Right renal pelvis (tissue), 4 donors: ENCODE measurements at places on chromosomes 6 and 20. TPM values are rescaled to one million over a fixed set of nuclear protein-coding genes. Genes with fewer than 3 reads are reported as not detected.
A peak's percentile ranks its signal among the peaks of the same experiment; 100 is the strongest.

GRCh38 chr20:12358006-12358654 is 440.4 kb downstream of the BTBD3 start:
- no peak for DNase-seq

Gene BICRAL
- 14.7 TPM for polyA plus RNA-seq

DNA sequence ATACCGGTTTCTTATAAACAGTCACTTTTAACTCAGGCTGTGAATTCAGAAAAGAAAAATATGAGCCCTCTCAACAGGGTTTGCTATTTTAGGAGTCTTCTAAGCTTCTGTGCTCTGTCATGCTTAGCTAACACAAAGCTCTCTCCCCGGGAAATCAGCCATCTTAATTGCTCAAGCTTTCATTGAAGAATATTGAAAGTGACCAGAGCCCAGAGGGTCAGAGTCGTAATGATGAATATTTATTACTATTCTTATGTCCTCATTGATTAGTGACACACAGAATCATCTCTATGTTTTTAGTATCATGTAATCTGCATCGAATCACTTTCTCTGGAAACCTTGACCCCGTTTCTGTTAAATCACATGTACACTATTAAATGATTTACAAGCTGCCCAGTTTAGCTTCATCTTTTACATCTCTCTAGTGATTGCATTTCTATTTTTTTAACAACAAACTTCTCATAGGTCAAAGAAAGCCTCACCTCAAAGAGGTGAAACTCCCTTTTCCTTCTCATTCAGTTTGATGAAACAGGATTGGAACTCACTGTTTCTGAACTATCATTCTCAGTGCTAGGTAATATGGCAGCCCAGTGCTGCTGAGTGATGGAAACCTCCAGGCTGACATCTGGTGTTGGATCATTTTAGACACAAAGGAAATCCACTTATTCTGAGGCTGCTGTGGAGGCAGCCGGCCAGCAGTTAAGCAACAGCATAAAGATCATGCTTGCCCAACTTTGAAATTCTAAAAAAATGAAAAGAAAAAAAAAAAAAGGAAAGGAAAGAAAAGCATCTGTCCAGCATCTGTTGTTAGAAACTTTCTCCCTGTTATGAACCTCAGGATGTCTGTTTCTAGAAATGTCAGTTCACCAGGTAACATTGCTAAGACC is 96.3 kb downstream of the RFPL4B start:
- peak; percentile 12 for DNase-seq

Gene SLC35A1
- polyA plus RNA-seq = 48.4 TPM

Gene DPPA5
- polyA plus RNA-seq = not detected

Gene KCNG1
- 4.3 TPM for polyA plus RNA-seq

- peak; percentile 59 for DNase-seq
These were observed 198.6 kb upstream of the THBS2 start for GRCh38 chr6:169452117-169452868.

DNA sequence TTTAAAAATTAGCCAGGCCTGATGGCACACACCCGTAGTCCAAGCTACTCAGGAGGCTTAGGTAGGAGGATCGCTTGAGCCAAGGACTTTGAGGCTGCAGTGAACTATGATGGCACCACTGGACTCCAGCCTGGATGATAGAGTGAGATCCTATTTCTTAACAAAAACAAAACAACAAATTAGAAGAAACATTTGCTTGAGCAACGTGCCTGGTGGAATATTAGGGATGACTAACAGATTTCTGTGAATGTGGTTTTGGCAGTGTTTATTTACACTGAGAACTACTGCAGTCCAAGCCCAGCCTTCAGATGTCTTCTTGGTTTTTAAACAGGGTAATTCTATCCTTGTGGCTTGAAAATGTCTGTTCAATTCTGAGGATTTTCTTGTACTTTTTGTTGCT is 9.2 kb downstream of the PPP1R3G start:
- DNase-seq = no peak

- no peak for DNase-seq
These were observed 38.4 kb upstream of the TAGAP start for GRCh38 chr6:159083146-159083545.

GRCh38 chr6:106287215-106287614 is 38.3 kb downstream of the ATG5 start:
- no peak for DNase-seq

Gene ASXL1
- polyA plus RNA-seq = 64.5 TPM

DNA sequence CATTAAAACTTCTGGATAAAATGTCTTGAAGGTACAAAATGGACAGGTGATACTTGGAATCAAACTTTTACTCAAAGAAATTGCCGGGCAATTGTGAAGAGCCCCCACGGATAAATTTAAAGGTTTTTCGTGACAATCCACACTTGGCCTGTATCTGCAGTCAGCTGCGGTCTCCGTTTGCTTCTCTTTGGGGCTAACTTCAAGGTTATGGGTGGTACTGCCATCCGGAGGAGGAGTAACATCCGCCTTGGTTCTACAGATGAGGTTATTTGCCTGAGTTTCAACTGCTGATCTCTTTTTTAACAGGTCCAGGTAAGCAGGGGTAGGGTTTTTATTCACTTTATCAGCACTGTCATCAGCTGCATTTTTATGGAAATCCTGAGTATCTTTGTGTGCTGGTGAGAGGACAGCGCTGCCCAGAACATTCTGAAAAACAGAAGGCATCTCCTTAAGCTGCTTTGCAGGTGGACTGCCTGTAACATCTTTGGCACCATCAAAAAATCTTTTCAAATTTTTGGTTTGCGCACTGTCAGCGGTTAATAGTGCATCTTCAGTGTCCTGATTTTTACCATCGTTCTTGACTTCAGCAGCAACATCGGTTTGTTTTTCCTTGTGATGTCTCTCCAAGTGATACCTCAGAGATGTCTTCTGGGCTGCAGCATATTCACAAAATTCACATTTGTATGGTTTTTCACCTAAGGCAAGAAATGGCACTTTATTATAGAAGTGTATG is 16.9 kb downstream of the ZNF217 start:
- no peak for DNase-seq

DNA sequence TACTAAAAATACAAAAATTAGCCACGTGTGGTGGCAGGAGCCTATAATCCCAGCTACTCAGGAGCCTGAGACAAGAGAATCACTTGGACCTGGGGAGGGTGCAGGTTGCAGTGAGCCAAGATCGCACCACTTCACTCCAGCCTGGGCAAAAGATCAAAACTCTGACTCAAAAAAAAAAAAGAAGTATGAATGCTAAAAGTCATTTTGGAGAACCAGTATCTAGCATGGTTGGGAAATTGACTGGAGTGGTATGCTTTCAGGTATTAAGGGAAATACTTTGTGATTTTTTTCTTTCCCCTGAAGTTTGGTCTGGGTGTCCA is 30.1 kb downstream of the PCMT1 start:
- no peak for DNase-seq

Gene C4A
- 23.7 TPM for polyA plus RNA-seq

Gene FOXF2
- 0.19 TPM for polyA plus RNA-seq

GRCh38 chr6:44217332-44218143 is 812 bp downstream of the MYMX start:
- DNase-seq = no peak

GRCh38 chr6:137975188-137975940 is 108.3 kb downstream of the TNFAIP3 start:
- no peak for DNase-seq

GRCh38 chr6:156662025-156662445 is 115.1 kb upstream of the ARID1B start:
- no peak for DNase-seq

DNA sequence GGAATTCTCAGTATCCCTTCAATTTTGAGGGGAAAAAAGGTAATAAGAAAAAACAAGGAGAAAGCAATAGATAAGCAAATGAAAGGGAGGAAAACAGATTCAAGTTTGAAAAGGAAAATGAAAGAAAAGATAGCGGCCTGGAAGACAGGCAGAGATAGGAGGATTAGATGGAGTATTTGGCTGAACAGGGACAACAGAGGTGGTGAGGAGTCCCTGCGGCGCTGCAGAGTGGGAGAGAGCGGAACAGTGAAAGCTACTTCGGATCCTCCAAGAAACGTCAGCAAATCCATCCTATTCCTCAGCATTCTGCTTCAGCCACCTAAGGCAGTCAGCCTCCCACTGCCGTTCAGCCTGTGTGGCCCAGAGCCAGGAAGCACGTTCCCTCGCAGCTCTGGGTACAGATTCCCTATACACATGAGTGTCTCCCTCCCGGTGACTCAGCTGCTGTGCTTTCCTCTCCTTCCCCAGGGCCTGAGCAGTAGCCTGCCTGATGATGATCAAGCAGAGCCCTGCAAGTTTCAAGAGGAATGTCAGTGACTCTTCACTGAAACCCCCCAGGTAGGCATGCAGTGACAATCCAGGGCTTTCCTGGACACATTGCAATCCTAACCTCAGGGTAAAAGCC is 43.4 kb upstream of the CDYL start:
- peak; percentile 8 for DNase-seq

Gene MYCT1
- 17.5 TPM for polyA plus RNA-seq

Gene ZNF311
- 6.2 TPM for polyA plus RNA-seq

GRCh38 chr6:124530926-124531325 is 431.3 kb upstream of the RNF217 start:
- no peak for DNase-seq

Gene FKBP1C
- polyA plus RNA-seq = 4.2 TPM

Gene AGER
- polyA plus RNA-seq = 21.4 TPM

- DNase-seq = no peak
These were observed 30.8 kb upstream of the VSTM2L start for GRCh38 chr20:37872161-37872560.

DNA sequence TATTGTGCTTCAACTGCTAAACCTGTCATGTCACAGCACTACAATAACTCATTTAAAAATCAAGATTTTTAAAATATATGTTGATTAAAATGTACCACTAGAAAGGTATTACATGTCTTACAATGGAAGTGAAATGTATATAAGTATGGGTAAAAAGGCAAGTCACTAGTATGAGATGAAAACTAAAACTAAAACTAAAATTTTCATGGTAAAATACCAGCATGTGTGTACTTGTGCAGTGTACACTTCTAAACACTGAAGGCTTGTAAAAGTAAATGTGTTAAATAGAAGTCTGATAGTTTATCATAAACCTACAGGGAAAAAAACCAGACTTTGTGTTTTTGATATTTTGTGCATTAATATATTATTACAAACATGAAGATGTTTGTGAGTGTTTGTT is 13.7 kb upstream of the TMEM244 start:
- no peak for DNase-seq

GRCh38 chr20:3532089-3532615 is 61.3 kb downstream of the ATRN start:
- no peak for DNase-seq

Gene RRAGD
- 30.8 TPM for polyA plus RNA-seq

DNA sequence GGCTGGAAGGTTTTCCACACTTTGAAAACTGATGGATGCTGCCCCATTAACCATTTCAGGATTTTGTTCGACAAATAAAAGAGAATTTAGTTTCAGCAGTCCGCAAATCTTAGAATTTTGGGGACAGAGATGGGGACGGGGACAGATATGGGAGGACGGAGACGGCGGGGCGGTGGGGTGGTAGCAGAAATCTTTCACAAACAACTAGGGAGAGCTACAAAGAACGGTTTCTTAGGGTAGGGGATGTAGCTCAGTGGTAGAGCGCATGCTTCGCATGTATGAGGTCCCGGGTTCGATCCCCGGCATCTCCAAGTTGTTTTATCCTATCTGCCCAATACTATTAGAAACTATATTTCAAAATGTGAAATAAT is 15.1 kb downstream of the HMGN4 start:
- DNase-seq = no peak

- DNase-seq = no peak
These were observed 39.8 kb downstream of the NCOA3 start for GRCh38 chr20:47541355-47541922.

Gene SLC26A8
- polyA plus RNA-seq = 0.21 TPM

DNA sequence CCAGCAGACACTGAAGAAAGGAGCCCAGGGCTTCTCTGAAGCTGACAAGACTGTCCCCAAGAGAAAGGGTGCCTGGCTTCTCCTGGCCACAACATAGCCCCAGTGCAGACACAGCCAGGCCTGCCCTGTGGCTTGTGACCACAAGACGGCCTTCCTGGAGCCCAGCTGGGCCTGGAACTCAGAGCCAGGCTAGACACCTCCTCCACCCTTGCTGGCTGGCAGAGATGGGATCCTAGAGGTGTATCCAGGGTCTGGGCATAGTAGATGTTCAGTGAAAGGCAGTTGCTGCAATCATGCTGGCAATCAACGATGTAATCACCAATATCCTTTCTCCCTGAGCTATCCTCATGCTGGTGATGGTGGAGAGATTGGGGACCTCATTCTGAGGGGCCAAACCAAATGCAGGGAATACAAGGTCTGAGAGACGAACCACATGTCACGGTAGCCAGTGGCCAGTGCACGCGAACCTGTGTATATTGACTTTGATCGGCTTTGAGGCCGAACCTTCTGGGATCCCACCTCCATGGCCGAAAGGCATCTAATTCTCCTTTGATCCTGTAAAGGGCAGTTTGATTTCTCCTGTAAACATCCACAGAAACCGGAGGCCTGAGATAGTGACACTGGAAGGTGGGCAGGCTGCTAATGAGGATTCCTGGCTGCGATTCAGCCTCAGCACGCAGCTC is 115.2 kb downstream of the PSMB1 start:
- DNase-seq = no peak

- DNase-seq = no peak
These were observed 33.5 kb upstream of the RIMS4 start for GRCh38 chr20:44843876-44844275.

DNA sequence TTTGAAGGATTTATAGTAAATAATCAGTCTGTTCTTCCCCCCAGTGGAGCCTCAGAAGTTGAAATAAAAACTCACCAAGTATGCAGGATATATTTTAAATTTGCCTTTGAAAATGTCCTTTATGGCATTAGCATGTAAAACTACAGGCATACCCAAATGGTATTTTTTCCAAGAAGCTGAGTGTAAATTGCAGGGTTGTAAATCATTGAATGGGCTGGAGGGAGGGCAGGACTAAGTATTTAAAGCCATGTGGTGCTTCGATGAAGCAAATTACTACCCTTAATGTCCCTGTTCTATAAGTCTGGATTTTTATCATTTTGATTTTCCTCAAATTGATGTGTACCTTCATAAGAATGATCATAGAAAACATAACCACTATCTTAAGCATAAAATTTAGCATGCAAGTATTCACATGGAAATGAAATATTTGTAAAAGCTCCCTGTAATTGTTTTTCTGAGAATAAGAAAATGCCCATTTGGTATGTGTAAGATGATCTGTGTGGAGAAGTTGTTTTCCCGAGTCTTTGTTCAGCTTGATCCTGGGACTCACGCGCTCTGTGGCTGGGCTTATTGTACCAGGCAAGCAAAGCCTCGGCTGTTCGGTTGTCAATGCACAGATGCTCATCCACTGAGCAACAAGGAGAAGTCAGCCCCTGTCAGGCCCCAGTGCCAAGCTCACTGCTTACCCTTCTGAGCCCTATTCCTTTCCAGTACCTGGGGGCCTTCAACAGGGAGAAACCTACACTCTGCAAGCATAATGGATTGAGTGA is 66.7 kb downstream of the CD164 start:
- no peak for DNase-seq
